ENCODE measurements at places on chromosomes 4 and X.

DNA sequence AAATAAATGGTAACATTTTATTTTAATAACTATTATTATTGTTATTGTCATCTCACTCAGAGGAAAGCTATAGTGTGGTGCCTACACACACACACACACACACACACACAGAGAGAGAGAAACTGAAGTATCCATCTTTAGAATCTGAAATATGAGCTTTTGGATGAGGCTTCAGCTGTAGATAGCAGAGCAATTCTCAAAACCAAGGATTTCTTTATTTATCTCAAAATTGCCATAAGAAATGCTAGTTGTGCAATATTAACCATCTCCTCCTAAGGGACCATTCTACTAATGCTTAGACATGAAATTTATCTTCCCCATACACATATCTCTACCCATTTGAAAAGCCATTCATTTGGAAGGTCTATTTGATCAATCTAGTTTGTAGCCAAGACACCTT lies 50.1 kb upstream of the SGMS2 start:
- no peak for DNase-seq

DNA sequence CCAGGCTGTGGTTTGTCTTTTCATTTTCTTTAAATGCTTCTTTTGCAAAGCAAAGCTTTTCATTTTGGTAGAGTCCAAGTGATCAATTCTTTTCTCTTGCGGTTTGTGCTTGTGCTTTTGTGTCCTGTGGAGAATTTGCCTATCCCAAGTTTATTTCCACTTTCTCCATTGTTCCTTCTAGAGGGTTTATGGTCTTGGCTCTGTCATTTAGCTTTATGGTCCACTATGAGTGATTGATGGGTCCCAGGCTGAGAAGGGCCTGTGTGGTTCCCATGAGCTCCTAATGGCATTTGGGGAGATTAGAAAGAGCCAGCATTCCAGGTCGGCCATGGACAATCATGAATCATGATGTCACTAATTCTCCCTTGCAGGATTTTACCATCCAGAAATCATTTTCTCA lies 86.5 kb downstream of the CPZ start:
- no peak for DNase-seq

- no peak for DNase-seq
Observed at GRCh38 chr4:1419708-1420107, 13.5 kb upstream of the NKX1-1 start.

DNA sequence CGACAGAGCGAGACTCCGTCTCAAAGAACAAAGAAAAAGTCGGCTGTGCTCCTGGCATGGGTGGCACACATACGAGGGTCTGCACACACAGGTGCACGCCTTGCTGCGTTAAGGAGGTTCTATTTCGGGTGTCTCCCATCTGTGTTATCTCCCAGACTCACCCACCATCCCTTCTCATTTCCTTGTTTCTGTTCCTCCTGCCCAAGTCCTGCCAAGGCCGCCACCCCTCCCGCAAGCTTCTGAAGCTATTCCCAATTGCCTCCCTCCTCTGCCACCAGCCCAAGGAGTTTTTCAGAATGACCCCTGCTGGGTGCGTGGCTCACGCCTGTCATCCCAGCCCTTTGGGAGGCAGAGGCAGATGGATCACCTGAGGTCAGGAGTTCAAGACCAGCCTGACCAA lies 6.0 kb upstream of the IL3RA start:
- DNase-seq = no peak

GRCh38 chr4:131974730-131975129 lies 1174.4 kb upstream of the PCDH10 start:
- DNase-seq = no peak

DNA sequence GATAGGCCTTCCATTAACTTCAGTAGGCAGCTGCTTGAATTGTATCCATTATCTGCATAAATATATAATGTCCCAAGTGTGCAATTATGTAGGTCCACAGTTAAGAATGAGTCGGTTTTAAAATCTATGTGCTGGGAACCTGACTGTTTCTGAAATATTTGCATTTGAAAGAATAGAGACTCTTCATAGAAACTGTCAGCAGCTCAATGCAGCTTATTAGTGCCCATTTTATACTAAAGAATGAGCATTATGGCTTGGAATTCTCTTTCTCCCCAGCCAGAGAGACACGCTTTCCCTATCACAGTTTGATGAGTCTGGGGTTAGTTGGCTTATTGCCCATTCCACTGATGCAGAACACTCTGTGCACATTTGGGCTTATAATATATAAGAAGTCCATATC lies 202.0 kb upstream of the PCDH7 start:
- no peak for DNase-seq

DNA sequence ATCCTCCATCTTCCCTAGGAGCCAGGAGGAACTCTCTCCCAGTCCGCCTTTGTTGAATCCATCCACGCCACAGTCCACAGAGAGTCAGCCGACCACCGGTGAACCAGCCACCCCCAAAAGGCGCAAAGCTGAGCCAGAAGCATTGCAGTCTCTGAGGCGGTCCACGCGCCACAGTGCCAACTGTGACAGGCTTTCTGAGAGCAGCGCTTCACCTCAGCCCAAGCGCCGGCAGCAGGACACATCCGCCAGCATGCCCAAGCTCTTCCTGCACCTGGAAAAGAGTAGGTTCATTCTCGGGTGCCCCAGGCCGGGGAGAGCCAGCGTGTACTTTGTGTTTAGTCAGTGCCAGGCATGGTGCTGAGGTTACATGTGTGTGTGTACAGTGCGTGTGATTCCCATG lies 7.4 kb downstream of the MSL3 start:
- DNase-seq = no peak

- DNase-seq = no peak
Observed at GRCh38 chrX:45667666-45668065, 467.0 kb upstream of the DIPK2B start.

DNA sequence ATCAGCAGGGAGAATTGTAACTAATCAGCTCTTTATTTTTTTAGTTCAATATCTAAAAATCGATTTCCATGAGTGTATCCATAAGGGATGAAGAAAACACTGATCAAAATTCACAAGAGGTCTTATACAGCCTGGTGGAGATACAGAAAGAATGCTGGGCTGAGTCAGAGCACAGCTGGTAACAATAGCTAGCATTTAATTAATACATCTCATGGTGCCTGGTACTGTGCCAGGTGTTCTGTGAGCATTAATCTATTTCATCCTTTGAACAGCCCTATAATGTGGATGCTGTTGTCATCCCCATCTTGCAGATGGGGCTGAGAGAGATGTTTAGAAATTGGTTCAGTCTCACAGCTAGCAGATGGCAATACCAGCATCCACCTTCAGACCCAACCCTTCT lies 250.9 kb upstream of the RPS6KA3 start:
- no peak for DNase-seq

DNA sequence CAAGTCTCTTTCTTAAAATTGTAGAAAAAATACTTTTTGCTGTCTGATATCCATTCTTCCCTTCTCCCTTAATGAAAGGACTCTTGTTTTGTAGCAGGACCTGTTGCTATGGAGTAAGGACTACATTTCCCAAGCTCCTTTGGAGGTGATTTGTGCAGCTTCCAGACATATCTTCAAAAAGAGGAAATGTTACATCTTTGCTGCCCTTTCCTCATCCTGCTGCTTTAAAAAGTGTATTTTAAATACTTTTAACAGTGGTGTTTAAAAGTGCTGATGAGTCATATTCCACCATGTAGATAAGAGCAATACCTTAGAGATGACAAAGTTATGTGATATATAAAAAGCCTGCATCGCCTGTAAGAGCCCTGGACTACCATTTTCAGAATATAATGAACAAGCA lies 98.7 kb downstream of the CFAP299 start:
- no peak for DNase-seq

DNA sequence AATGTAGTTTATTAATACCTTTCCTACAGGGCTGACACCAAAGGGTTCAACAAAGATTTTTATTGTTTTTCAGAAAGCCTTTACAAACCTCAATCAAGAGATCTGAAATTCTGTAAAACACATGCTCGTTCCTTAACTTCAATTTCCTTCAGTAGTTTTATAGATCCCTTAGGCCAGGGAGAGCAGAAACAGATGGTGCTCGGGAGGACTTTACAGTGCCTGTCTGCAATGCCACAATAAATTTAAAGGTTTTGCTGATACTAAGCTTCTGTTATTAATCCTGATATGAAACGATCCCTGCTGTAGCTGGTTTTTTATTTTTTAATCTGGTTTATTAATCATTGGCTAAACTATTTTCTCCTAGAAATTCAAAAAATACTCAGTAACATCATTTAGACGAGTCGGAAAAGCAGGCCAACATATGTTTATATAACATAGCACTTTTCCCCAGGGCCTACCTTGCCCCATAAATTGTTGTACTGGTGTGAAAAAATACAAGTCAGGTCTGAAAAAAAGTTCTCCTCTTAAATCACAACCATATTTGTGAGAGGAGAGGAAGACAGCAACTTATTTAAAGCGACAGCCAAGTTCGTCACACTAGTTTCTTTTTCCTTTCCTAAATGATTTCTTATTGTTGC lies 39.8 kb downstream of the SHISA3 start:
- DNase-seq = no peak

DNA sequence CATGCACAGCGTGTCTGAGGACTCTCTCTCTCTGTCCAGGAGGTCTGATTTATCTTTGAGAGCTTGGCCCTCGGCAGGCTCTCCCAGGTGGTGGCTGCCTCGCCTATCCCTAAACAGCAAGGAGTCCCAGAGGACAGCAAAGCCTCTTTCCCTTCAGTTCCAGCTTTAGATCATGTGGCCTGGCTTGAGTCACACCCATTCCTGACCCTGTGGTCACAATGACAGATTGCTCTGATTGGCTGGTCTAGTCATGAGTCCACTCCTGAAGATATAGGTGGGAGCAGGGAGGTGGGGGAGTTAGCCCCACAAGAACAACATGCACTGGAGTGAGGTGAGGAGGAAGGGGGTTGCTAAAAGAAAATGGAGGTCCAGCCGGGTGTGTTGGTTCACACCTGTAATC lies 12.1 kb upstream of the PORCN start:
- DNase-seq = no peak

- no peak for DNase-seq
Observed at GRCh38 chr4:37338972-37339371, 94.4 kb downstream of the NWD2 start.

DNA sequence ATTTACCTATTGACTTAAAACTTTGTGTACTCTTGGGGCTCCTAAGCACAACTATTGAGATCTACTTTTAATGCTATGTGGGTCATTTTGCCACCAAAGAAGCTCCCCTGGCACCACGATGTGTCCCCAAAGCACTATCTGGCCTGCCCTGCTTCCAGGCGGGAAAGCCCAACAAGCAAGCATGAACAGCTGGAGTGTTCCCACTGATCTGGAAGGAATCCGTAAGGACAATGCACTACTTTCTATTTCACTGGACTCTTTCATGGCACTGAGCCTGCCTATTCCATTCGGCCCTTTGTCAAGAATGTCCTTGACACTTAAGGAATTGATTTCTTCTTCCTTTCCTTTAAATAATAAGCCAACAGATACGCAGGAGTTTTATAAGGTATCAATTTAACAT lies 38.8 kb downstream of the GRIA3 start:
- DNase-seq = no peak

GRCh38 chr4:112953262-112953661 lies 96.2 kb upstream of the ANK2 start:
- DNase-seq = no peak

DNA sequence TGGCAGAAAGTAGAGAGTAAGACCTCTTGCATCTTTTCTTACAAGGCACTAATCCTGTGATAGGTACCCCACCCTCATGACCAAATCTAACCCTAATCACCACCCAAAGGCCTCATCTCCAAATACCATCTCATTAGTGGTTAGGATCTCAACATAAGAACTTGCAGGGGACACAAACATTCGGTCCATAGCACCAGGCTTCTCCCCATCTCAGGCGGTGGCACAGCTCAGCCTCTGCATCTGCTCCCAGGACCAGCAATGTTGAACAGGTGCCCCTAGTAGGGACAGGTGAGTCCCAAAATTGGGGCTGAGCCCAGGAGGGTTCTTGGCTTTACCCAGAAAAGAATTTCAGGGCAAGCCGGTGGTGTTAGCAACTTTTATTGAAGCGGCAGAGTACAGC lies 8.4 kb upstream of the MRFAP1 start:
- DNase-seq = no peak

- DNase-seq = peak; percentile 71
Observed at GRCh38 chrX:136880003-136880451, 498 bp downstream of the RBMX start.

DNA sequence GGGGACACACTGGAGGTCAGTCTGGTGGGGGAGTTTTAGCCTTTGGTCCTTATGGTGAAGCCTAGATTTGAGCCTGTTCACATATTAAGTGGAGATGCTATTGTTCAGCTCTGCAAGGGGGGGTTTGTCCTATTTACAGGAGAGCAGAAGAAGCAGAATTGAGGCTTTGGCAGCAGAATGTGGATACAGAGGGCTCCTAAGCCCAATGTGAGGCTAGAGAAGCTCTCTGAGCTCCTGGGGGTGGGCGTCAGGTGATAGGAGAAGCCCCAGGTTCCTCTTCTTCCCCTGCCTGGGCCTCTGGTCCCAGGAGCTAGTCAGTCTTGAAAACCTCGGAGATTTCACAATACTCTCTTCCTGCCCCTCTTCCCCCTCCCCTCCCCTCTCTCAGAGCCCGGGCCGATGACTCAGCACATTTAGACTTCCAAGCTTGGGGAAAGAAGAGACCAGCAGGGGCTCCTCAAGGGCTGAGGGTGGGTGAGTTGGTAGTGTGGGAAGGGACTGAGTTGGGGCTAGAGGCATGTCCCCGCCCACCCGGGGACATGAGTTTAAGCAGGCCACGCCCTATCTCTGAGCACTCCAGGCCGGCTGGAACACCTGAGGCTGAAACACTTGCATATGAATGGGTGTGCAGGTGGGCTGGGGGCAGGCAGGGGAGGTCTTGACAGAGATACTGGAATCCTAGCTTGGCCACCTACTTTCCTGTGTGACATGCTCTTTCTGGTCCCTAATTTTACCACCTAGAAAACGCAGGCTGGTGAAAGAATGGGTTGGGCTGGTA lies 3.4 kb downstream of the TFE3 start:
- DNase-seq = peak; percentile 63

DNA sequence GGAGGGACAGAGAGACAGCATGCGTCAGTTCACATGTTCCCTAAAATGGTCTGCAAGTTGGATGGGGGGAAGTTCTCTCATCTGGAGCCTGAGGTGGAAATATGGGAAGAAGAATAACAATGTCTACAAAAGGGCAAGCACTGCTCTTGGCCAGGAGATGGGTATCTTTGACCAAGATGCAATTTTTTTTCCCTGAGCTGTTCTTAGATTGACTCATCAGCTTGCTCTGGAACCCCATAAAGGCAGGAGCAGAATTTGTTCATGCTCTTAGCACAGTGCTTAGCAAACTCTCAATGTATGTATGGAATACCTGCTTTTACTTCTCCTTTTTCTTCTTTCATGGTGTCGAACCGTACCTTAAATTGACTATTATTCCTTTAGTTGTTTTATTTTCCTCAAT lies 90.5 kb upstream of the ZNF827 start:
- no peak for DNase-seq

DNA sequence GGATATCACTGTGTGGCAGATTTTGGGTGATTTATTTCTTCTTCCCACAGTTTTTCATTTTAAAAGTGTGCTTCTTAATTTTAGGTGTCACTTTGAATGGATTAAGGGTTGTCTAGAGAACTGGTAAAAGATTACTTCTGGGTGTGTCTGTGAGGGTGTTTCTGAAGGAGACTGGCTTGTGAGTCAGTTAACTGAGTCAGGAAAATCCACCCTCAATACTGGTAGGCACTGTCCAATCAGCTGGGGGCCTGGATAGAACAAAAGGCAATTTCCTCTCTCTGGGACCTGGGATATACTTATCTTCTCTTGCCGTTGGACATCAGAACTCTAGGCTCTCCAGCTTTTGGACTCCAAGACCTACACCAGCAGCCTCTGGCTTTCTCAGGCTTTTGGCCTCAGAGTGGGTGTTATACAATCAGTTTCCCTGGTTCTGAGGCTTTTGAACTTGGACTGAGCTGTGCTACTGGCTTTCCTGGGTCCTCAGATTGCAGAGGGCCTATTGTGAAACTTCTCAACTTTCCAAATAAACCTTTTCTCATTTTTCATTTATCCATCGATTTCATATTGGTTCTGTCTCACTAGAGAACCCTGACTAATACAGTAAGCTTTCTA lies 413.1 kb downstream of the GBA3 start:
- no peak for DNase-seq

All from activated T-cell treated with anti-CD3 and anti-CD28 coated beads, Interleukin-2, amount 50 U/mL, for 24 hours (primary cell).